Fibroblast of skin of abdomen (primary cell): ENCODE measurements at places on chromosomes 3 and 15.
A peak's percentile ranks its signal among the peaks of the same experiment; 100 is the strongest.

- DNase-seq = peak; percentile 51
Measured at GRCh38 chr3:159852821-159853505, 135.7 kb upstream of the IL12A start.

DNA sequence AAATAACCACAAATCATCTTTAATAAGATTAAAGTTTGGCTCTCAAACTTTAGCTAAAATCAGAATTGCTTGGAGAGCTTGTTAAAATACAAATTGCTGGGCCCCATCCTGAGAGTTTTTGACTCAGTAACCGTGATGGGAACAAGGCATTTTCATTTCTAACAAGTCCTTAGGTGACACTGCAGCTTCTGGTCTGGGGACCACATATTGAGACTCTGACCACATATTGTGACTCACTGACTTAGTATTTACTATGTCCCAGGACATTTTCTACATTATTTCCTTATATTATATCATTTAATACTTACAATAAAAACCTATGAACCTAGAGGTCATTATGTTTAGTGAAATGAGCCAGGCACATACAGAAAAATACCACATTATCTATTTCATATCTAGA, 164.5 kb downstream of the ZMAT3 start:
- no peak for DNase-seq

DNA sequence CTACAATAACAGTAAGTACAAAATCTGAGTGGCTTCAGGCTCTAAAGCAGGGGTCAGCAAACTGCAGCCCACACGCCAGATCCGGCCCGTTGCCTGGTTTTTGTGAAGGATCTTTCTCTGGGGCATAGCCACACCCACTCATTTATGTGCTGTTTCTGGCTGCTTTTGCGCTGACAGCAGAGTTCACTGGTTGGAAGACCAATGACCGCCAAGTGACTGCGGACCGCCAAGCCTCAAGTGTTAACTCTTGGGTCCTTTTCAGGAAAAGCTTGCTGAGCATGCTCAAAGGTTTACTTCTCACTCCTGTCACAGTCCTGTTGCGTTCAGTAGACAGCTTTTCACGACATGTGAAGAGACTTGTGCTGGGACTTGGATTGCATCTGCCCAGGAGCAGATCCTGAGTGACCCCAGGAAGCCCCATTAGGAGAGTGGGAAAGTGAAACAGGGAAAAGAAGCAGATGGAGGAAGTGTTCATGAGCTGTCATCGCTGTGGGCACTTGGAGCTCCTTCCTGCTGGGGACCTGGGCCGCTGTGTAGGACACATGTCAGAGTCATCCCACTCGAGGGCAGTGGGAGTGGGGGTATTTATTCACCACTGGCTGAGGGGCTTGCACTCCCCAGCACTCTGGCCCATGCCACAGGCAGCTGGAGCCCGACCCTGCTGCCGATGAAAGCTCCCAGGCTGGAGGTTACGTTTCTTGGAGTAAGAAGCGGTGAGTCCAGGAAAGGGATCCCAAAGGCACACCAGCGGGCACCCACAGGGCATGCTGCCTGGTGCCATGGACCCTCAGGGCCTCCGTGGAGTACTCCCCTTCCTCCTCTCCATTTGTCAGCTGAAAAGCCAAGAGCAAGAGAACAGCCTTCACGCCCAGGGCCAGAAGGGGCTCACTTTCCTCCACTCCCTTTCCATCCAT, 249.1 kb downstream of the PLCL2 start:
- no peak for DNase-seq

DNA sequence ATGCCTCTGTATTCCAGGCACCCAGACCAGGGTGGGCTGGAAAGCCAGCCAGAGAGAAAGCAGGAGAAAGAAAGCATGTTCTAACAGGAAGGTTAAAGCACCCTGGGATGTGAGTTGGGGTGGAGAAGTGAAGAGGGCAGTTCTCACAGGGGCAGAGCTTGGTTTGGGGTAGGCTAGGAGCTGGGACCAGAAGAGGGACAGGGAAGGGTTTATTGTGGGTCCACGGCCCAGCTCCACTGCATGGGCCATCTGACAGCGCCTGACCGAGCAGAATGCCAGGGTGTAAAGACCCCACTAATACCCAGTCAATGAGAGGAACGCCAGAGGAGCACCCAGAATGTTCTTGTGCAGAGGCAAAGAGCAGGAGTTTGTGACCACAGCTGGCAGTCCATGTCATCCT, 27.1 kb upstream of the MAGEF1 start:
- DNase-seq = no peak

DNA sequence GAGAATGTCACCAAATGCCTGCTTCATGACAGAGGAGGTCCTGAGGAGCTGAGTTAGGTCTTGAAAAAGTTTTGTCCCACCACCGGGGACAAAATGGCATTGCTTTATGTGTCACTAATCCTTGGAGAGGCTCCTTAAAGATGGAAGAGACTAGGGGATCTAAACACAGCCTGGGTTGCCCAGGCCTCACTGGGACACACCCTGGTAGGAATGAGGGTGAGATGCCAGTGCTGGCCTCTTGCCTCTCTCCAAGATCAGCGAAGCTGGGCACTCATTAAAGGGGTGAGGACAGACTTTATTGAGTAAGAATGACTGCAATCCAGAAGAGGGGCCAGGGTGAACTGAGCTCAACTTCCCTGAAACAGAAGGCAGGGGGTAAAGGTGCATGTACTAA, 58.5 kb upstream of the KLF13 start:
- no peak for DNase-seq

GRCh38 chr3:58288011-58288728, 17.9 kb upstream of the RPP14 start:
- DNase-seq = no peak

GRCh38 chr3:70065696-70066253, 66.2 kb downstream of the SAMMSON start:
- no peak for DNase-seq

- DNase-seq = no peak
Measured at GRCh38 chr15:31345606-31346366, 19.2 kb downstream of the KLF13 start.

GRCh38 chr3:122469659-122470058, 45.1 kb downstream of the KPNA1 start:
- no peak for DNase-seq

DNA sequence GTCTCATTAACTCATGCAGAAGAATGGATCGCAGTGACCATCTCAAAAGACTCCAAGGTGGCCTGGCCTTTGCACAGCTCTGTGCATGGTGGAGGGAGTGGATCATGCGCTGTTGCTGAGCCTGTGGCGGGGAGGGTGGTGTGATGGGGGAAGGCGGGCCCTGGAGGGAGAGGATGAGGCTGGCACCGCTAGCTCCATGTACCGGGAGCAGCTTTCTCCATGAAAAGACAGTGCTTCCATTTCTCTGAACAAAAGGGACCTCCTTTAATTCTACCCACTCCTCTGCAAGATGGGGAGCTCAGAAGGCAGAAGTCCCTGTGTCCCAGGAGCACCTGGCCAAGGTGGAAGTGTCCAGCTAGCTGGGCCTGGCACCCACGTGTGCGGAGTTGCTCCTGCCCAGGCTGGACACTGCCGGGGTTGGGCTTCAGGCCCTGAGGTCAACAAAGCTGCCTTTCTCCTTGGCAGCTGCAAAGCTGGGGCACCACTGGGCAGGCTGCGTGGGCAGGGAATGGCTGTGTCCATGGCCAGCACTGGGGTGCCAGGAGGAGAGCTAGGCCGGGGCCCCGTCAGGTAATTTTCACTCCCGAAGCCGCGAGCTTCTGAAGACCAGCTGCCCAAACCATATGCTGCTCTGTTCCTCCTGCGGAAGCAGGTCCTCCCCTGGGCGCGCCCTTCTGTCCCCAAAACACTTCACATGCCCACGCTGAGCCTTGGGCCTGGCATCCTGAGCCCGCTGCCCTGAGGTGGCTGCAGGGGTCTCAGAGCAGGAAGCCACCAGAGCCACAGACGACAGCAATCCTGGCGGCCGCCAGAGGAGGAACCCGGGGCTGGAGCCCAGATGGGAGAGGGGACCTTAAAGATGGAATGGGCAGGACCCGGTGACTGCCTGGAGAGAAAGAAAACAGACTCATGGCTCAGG, 6.4 kb downstream of the MAP6D1 start:
- DNase-seq = no peak

DNA sequence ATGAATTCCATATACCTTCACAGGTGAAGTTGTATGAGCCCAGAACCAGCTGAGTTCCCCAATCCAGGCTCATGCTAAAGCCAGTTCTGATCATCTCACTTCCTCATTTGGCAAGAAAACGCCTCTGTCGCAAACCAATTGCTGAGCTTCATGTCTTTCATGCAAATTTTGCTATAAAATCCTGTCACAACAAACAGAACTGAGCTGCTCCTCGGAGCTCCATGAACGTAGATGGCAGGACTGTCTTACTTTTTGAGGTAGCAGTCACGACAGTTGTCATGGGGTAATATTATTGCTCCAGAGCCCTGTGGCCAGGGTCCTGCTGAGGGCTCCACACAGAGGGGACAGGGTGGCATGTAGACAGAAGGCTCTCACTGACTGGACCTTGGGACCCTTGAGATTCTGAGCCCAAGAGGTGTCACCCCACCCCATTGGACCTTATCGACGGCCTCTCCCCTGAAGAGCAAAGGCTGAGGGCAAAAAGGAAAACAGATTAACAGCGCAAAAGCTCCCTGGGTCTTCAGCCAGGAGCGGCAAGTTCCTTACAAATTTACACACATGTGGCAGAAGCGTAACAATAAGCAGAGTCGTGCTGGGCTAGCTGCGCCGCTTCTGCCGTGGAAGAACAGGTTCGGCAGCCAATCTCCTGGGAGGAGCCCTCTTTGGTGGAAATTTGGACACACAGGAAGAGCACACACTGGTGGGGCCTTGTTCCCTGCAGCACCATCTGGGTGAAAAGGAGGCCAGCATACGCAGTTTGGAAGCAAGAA, 249.2 kb downstream of the OPA1 start:
- DNase-seq = no peak

GRCh38 chr15:74209997-74210671, 7.5 kb upstream of the STRA6 start:
- peak; percentile 91 for DNase-seq

DNA sequence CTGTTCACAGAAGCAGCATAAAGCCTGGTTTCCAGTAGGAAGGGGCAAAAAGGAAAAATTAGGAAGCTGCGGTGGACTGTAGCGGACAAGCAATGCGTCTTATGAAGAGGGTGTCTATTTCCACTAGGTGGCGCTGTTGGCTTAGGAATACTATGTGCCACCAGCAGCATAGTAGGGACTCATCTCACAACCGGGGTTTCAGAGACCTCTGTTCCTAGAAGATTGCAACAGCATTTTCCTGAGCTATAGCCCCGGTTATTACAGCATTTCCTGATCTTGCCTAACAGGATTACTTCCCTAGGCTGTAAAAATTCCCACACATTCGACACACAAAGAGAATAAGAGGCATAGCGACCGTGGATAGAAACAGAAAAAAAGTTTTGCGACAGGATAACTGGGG, 683.0 kb downstream of the TBL1XR1 start:
- DNase-seq = peak; percentile 10

GRCh38 chr3:193347521-193348501, 30.7 kb downstream of the ATP13A5 start:
- DNase-seq = no peak

DNA sequence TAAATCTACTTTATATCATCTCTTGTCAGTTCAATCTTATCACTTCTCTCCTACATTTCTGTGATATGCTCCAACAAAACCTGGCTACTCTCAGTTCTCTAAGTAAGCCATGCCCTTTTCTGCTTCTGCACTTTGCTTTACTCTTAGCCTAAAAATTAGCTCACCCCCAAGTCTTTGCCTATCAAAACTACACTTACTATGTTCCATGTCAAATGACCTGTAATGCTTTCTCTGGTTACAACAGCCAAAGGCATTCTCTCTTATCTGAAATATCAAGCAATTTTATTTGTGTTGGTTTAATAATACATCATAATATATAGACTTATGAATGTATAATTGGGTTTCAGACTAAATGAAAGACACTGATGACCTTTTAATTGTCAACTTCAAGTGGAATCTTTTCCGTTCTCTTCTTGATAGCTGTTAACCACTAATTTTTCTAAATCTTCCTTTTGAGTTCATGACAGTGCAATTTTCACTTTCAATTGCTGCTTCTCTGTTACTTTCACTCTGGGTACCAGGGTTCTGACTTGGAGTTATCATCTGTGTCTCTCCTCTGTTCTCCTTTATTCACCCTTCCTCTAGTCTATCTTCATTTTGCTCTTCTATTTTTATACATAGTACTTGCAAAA, 619.0 kb upstream of the GOLIM4 start:
- no peak for DNase-seq

DNA sequence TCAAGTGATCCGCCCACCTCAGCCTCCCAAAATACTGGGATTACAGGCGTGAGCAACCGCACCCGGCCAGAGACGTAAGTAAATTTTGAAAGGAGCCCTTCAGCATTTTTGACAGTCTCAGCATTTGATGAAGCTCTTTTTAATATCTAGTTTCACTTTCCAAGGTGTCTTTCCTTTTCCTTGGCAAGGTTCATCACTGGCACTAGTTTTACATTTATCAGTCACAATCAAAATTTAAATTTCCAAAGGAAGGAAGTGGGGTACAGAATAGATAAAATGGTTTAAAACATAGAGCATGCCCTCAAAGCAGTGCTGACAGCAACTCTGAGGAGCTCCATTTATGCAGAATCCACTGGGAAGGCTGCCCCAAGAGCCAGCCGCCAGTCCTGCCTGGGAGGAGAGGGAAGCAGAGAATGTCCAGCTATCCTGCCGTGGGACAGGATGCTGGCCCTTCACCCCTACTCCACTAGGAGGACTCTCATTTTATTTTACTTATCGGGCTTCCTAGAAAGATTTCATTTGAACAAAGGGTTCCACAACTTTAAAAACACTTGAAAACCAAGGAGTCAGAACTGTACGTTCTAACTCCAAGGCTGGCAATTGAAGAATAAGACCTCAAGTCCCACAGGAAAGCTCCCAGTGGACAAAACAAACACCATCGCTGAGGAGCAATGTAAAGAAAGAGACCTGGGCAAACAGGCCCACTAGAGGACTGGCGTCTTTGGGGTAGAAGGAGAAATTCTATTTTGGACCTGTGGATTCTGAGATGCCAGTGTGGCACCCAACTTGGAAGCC, 9.9 kb downstream of the SFMBT1 start:
- no peak for DNase-seq

GRCh38 chr3:153577059-153577736, 415.2 kb downstream of the RAP2B start:
- no peak for DNase-seq

- DNase-seq = no peak
Measured at GRCh38 chr3:49081429-49081828, 12.4 kb downstream of the QRICH1 start.

DNA sequence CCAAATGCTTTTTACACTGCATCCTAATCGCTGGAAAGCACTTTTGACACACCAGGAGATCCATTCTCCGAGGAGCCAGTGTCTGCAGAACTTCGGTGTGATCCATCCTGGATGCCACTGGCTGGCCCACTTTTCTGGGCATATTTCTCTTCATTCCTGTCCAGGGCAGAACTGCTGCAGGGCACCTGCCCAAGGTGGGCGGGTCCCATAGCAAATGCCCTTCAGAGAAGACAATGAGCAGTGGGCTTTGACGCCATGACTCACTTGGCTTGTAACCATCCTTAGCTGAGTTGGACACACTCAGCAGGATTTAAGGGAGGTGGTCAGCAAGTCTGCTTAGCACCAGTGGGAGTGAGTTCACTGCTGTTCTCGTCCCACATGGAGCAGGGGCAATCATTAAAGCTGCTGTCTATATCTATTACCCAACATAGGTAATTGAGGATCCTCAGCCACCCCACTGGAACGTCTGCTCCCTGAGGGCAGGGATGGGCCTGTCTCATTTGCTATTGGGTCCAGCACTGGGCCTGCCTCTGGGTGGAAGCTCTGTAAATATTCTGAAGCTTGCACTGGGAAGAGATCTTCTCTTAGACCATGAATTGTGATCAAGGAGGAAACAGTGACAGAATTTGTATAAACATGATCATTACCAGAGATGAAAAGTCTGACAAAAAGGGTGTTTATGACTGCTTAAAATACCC, 112.7 kb upstream of the IQSEC1 start:
- DNase-seq = no peak
